ENCODE measurements at places on chromosomes 1 and 21. TPM values are rescaled to one million over a fixed set of nuclear protein-coding genes. Genes with fewer than 3 reads are reported as not detected.

TMEM54 gene
- 23.6 TPM for total RNA-seq

ACTL8 gene
- not detected for total RNA-seq

AUNIP gene
- 4.8 TPM for total RNA-seq

FCRL5 gene
- total RNA-seq = not detected

KRTAP13-2 gene
- total RNA-seq = not detected

C1orf141 gene
- total RNA-seq = not detected

KRTAP19-3 gene
- not detected for total RNA-seq

NUAK2 gene
- total RNA-seq = 2.3 TPM

OR6N1 gene
- not detected for total RNA-seq

All from endothelial cell of umbilical vein (primary cell).